ENCODE measurements at places on chromosomes 13 and 19.

GRCh38 chr19:13681509-13681908 lies 82.8 kb upstream of the MRI1 start:
- DNase-seq: no peak

GRCh38 chr19:32287086-32287485 lies 58.3 kb upstream of the ZNF507 start:
- DNase-seq: no peak

DNA sequence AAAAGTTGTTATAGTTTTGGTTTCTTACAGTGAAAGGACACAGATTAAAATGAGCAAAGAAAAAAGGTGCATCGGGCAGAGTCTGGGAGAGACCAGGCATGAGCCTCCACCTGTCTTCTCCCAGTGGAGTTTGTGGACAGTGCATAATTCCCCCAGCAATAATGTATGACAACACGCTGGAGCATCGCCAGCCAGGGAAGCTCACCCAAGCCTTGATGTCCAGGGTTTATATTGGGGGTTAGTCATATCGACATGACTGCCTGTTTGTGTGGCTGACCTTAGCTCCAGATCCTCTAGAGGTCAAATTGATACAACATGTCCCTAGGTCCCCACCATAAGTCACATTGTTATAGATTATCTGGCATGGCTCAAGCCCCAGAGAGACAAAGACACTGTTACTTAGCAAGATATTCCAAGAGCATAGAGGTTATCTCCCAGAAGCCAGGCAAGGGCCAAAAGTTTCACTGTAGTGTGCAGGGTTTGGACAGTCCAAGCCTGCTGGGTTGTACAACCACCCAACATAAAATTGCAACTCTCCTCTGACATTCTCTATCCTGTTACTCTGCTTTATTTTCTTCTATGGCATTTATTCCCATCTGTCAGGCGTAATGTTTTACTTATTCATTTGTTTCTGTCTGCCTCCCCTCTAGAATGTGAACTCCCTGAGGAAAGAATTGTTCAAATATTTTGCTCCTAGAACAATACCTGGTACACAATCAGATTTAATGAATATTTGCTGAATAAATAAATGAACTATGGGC lies 5.6 kb upstream of the KLK13 start:
- no peak for DNase-seq

- no peak for DNase-seq
These were observed 21.8 kb downstream of the FPR3 start for GRCh38 chr19:51816711-51817110.

DNA sequence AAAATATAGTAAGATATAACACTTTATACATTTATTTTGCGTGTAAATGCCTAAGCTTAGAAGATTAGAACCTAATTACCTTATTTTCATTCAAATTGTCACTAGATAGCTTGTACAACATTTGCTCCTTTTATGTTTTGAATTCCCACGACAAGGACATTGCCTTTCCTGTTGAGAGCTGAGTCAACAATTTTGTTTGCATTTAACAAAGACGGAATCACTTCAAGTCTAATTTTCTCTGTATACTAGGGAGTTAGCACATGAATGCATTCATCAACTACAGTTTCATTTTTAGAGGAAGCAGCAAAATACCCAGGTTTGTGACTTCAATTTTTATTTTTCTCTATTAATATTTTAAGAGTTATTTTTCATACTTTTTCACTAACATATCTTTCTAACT lies 48.7 kb upstream of the PCCA start:
- no peak for DNase-seq

DNA sequence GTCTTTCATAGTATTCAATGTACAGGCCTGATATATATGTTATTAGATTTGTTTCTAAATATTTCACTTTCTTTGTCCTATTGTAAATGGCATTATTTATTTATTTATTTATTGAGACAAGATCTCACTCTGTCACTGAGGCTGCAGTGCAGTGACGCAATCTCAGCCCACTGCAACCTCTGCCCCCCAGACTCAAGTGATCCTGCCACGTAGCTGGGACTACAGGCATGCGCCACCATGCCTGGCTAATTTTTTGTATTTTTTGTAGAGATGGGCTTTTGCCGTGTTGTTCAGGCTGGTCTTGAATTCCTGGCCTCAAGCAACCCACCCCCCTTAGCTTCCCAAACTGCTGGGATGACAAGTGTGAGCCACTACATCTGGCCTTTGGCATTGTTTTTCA lies 5.4 kb upstream of the GAS6 start:
- DNase-seq: no peak

DNA sequence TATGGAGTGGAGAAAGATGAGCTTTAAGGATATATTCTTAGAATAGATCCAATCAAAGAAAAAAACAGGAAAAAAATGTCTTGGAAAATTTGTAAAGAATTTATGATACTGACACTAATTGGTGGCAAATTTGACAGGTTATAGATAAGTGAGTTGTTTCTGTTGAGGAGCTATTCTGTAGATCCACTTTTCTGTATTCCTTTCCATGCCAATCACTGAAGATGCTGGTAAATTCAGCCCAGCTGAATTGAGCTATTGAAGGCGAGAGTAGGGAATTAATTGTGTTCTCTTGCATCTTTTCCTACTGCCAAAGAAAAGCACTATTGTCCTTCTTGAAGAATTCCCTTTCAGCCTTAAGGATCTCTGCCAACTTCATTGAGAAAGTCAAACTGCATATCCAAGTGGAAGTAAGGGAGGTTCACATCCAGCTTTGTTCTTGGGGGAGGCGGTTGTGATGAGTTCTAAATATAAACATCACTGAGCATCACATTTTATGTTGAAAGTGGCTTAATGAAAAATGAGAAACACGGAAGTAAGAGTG lies 113.1 kb downstream of the PCDH9 start:
- no peak for DNase-seq

GRCh38 chr13:37173214-37173613 lies 67.8 kb upstream of the CSNK1A1L start:
- no peak for DNase-seq

DNA sequence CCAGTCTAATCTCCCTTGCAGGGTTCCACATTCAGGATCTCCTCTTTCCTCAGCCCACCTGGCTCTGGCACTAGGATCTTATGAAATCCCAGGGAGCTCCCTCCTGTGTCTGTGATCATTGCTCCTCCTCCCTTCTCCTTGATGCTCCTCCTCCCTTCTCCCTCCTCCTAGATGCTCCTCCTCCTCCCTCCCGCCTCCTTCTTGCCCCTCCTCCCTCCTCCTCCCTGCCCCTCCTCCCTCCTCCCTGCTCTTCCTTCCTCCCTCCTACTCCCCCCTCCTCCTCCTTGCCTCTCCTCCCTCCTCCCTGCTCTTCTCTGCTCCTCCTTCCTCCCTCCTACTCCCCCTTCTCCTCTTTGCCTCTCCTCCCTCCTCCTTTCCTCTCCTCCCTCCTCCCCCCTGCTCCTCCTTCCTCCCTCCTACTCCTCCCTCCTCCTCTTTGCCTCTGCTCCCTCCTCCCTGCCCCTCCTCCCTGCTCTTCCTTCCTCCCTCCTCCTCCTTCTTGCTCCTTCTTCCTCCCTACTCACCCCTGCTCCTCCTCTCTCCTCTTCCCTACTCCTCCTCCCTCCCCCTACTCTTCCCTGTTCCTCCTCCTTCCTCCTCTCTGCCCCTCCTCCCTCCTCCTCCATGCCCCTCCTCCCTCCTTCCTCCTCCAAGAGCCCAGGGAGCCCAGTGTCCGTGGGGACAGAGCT lies 14.9 kb upstream of the ZBTB7A start:
- peak; percentile 54 for DNase-seq

- DNase-seq: no peak
These were observed 2.3 kb downstream of the EEF2 start for GRCh38 chr19:3982701-3983541.

GRCh38 chr19:11534538-11534937 lies 4.1 kb upstream of the CNN1 start:
- no peak for DNase-seq
